ENCODE measurements at places on chromosomes 7 and 10.

GRCh38 chr7:74455291-74455804, 1.6 kb downstream of the GTF2IRD1 start:
- DNase-seq = no peak

GRCh38 chr7:130733931-130734814, at the start of gene KLF14:
TSS of gene KLF14 (minus strand) at chr7:130734207. CDS start at chr7:130734033, 174 bp downstream.
- DNase-seq = no peak

DNA sequence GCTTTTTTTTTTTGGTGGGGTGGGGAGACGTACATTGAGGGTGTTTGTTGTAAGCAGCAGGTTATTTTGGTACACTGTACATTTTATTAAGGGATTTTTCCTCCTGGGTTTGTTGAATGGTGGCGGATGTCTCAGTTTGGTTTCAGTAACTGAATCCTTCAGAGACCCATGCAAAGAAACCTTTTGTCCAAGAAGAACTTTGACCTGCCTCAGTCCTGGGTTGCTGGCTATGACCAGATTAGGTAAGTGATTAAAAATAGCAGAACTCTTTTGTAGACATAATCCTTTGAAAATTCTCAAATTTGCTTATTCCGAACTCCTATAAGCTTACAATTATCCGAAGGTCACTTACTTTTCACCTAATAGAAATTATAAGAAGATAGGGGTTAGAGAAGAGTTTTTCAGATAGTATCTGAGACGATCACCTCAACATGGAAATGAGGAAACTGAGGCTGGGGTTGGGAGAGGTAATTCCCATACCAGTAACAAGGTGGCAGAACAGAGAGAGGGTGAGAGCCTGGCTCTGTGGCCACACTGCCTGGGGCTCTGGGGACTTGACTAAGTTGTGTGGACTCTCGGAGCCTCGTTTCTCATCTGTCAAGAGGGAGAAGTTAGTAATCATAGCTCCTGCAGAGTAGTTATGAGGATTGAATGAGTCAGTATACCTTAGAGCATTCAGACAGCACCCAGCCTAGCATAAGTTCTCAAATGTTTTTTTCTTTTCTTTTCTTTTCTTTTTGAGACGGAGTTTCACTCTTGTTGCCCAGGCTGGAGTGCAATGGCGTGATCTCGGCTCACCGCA, 87.4 kb downstream of the CCNY start:
- DNase-seq = no peak

GRCh38 chr10:129108994-129109393, 358.0 kb upstream of the MGMT start:
- DNase-seq = no peak

DNA sequence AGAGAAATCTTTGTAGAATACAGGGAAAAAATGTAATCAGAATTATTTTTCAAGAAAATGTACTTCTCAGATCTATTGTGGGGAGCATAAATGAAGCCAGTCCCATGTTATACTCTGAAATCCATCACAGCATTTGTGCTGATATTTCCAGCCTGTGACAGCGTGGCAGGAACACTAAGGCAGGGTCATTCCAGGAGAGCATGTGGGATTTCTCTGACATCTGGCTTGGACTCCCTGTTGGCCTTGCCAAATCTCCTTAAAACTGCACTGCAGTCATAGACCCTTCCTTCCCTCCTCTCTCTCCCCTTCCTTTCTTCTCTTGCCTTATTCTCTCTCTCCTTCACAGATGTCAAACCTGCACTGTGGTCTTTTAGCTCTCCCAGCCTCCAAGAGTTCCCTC, 6.5 kb upstream of the TSPAN13 start:
- no peak for DNase-seq

- DNase-seq = no peak
Observed at GRCh38 chr10:18737841-18738240, 78.6 kb downstream of the ARL5B start.

DNA sequence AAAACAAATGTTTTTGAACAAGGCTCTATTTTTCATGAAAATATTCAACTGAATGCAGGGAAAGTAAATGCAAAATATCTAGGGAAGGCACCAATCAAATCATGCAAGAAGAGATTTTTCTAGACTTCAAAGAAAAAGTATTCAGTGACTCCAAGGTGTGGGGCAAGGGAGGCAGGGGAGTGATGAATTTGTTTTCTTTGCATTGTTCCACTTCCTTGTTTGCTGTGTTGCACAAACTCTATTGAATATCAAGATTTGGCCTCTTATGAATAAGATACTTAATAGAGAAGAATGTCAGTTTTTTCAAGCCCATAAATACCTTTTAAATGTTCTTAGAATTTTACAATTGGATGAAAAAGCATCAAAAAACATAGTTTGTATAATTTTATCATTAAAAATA, 26.4 kb downstream of the STEAP1 start:
- DNase-seq = no peak

- no peak for DNase-seq
Observed at GRCh38 chr10:71266147-71266917, 52.7 kb upstream of the SLC29A3 start.

- DNase-seq = no peak
Observed at GRCh38 chr7:121037957-121038716, 49.6 kb downstream of the CPED1 start.

- DNase-seq = no peak
Observed at GRCh38 chr10:103688491-103688890, 166.9 kb downstream of the SH3PXD2A start.

DNA sequence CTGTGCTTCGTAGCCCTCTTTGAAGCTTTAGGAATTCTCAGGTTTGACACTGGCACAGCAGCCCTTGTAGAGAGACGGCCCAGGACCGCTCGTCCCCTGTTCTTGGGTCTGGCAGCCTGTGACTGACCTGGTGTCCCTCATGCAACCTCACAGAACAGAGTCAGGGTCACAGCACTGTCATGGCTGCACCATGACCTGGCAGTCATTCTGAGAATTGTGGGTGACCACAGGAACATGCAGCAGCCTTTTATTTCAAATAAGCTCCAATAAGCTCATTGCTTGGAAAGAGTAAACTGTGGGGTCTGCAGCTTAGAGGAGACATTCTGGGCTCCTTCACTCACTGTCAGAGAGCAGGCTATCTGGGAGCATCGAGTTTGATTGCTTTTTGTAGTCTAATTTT, 42.5 kb downstream of the MYO1G start:
- no peak for DNase-seq

DNA sequence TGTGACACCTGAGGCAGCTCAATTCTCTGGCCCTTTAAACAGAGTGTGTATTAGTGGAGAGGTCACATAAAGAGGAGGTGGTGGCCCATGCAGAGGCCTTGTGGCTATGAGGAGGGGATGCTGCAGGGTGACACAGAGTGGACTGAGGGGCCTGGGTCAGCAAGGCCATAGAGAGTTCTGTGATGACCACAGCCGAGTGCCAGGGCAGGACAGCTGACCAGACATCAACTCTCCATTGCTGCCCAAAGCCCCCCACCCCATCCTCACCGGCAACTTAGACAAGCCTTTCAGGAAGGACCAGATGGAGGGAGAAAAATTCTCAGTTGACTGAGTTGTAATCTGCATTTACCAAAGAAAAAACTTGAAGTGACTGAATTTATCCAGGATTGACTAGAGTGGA, 378.1 kb downstream of the RPS24 start:
- no peak for DNase-seq

GRCh38 chr7:132915647-132916046, 166.2 kb downstream of the CHCHD3 start:
- no peak for DNase-seq

GRCh38 chr10:78905957-78906308, 162.8 kb upstream of the ZMIZ1 start:
- no peak for DNase-seq
